ENCODE measurements at places on chromosomes 2 and 18. TPM values are rescaled to one million over a fixed set of nuclear protein-coding genes. Genes with fewer than 3 reads are reported as not detected.
A peak's percentile ranks its signal among the peaks of the same experiment; 100 is the strongest.

GRCh38 chr18:49837889-49838288 lies 24.6 kb upstream of the ACAA2 start:
- no peak for DNase-seq

DNA sequence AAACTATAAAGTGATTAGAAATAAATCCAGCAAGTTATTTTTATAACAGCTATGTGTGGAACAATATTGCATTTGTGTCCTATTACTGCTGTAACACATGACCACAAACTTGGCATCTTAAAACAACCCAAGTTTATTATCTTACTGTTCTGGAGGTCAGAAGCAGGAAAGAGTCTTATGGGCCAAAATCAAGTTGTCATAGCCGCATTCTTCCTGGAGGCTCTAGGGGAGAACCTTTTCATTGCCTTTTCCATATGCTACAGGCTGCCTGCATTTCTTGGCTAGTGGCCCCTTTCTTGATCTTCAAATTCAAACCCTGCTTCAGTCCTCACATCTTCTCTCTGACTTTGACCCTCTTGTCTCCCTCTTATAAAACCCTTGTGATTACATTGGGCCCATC lies 27.0 kb upstream of the HNRNPLL start:
- no peak for DNase-seq

GRCh38 chr2:233263045-233263570 lies 11.6 kb downstream of the ATG16L1 start:
- DNase-seq, result no peak

DNA sequence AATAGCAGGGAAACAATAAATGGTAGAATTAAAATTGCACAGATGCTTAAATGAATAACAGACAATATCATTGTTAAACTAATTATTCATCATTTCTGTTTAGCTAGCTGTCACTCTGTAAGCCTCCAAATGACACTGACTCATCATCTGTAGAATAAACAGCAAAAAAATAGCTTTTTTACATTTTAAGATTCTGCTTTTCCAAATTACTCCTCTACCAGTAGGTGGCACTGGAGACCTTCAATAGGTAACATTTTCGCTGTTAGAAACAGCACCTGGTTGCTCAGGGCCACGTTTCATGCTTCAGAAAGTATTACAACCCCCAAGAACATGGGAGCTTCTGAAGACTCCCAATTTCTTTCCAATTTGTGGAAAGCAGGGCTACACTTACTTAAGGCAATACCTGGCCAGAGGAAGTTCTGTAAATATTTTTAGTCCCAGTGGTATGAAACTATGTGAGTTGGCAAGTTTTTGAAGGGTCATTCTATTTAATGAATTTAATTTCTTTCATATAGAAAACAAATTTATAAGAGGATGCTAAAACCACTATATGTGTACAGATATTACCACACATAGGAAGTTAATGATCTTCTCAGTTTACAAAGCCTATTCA lies 45.4 kb downstream of the TTN start:
- peak; percentile 12 for DNase-seq

- DNase-seq, result no peak
These were observed 14.1 kb downstream of the TMEM178A start for GRCh38 chr2:39679805-39680204.

DNA sequence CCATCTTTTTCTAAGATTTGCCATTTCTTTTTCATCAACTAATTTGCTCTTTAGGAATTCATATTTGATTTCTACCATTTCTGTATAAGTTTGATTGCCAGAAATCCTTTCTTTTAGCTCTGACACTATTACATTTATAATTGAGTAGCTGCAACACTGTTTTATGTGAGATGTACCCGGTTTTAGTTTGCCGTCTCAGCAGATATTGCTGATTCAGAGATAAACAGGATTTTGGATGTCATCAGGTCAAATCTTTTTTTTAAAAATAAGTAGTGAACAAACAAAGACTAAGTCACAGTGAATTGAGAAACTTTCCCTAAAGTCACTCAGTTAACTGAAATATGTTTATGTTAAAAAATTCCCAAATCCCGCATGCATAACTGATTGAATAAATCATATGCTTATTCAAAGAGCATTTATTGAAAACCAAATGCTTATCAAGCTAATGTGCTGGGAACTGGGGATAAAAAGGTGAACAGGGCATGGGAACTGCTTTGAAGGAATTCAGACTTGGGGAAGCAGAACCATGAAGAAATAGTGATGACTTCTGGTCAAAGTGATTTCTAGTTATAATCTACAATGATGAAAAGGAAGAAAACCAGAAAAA lies 19.5 kb upstream of the CCDC102B start:
- DNase-seq, result no peak

- DNase-seq, result no peak
These were observed 23.3 kb downstream of the TNFAIP6 start for GRCh38 chr2:151380580-151381235.

DNA sequence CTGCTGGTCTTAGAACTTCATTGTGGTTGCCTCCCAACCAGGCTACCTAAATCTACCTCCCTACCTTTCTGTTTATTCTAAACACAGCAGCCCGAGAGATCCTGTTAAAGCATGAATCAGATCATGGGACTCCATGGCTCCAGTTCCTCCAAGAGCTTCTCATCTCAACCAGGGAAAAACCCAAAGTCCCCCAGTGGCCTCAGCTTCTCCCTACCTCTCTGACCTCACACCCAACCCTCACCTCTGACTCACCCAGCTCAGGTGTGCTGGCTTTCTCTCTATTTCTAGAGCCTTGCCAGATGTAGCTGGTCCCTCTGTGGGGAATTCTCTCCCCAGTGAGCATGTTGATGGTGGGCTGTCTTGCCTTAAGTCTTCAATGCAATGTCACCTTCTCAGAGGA lies 93.8 kb upstream of the COPS8 start:
- DNase-seq, result no peak

The LYG1 gene
- polyA plus RNA-seq, result 3.0 TPM

The HNMT gene
- polyA plus RNA-seq, result 63.9 TPM

The NBAS gene
- 68.3 TPM for polyA plus RNA-seq

The G6PC2 gene
- polyA plus RNA-seq, result not detected
